Lung (tissue), 17 donors: ENCODE measurements at places on chromosomes 1 and 21. TPM values are rescaled to one million over a fixed set of nuclear protein-coding genes. Genes with fewer than 3 reads are reported as not detected.

PGLYRP4 gene
- 3.1 TPM for total RNA-seq

HNRNPR gene
- 112 TPM for total RNA-seq

GRCh38 chr1:37822906-37823815 lies 15.2 kb upstream of the YRDC start:
- H3K4me3 ChIP-seq = no peak overlapping the region
- no peaks in the 10 kb centered on the region for H3K27me3 ChIP-seq
- H3K4me1 ChIP-seq = no peaks in the 10 kb centered on the region
- peaks cover 17% of the 10 kb centered on the region for H3K36me3 ChIP-seq
- DNase-seq = no peak

CFAP107 gene
- 8.5 TPM for total RNA-seq

- peaks cover 33% of the 10 kb centered on the region for H3K27me3 ChIP-seq
- peak overlapping the region; percentile 25 for H3K4me3 ChIP-seq
- peaks cover 6% of the 10 kb centered on the region for H3K4me1 ChIP-seq
- DNase-seq = no peak
- H3K36me3 ChIP-seq = no peaks in the 10 kb centered on the region
Observed at GRCh38 chr1:201283836-201284553, 689 bp downstream of the PKP1 start.

MYOM3 gene
- total RNA-seq = 0.11 TPM

RAB42 gene
- 11.7 TPM for total RNA-seq

GFI1 gene
- 2.2 TPM for total RNA-seq

- H3K4me1 ChIP-seq = peaks cover 13% of the 10 kb centered on the region
- no peaks in the 10 kb centered on the region for H3K27me3 ChIP-seq
- no peak overlapping the region for H3K4me3 ChIP-seq
- H3K36me3 ChIP-seq = no peaks in the 10 kb centered on the region
- H3K27ac ChIP-seq = no peak overlapping the region
- no peak for DNase-seq
Observed at GRCh38 chr1:203361945-203362719, 11.2 kb upstream of the FMOD start.
